ENCODE measurements at places on chromosomes 7 and 10. TPM values are rescaled to one million over a fixed set of nuclear protein-coding genes. Genes with fewer than 3 reads are reported as not detected.

ODAD2 gene
- total RNA-seq: not detected

UNCX gene
- total RNA-seq: not detected

DNA sequence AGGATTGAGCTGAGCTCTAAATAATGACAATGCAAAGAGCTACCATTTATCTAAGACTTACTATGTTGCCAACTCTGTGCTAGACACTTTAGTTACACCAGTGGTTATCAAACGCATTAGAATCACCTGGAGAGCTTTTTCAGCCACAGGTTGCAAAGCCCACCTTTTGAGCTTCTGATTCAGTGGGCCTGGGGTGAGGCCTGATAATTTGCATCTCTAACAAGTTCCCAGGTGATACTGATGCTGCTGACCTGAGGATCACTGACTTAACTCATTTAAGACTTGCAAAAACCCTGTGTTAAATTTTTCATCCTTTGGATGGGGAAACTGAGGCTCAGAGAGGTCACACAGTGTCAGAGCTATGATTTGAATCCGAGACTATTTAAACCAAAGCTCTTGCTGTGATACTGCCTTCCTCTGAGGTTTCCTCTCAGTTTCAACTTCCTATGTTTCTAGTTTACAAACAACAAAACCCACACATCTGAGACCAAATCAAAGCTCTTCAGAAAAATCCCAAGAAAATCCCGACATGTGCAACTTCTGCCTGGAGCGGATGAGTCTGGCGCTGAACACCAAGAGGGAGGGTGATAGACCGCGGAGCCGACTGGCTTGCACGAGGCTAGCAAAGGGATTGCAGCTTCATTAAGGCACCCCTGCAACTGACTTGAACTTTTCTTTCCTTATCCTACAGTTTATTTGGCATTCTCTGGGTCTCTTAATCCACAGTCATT, 124.9 kb downstream of the CYP26A1 start:
- no peaks in the 10 kb centered on the region for H3K27me3 ChIP-seq
- DNase-seq: no peak
- no peak overlapping the region for H3K4me3 ChIP-seq
- H3K4me1 ChIP-seq: no peaks in the 10 kb centered on the region

COL28A1 gene
- 0.84 TPM for total RNA-seq

- peaks cover 16% of the 10 kb centered on the region for H3K4me1 ChIP-seq
- no peak overlapping the region for H3K27ac ChIP-seq
- DNase-seq: peak; percentile 67
- no peaks in the 10 kb centered on the region for H3K36me3 ChIP-seq
These were observed 358.4 kb downstream of the KCNMA1 start for GRCh38 chr10:77279207-77279606.

TFAM gene
- total RNA-seq: 33.8 TPM

DNA sequence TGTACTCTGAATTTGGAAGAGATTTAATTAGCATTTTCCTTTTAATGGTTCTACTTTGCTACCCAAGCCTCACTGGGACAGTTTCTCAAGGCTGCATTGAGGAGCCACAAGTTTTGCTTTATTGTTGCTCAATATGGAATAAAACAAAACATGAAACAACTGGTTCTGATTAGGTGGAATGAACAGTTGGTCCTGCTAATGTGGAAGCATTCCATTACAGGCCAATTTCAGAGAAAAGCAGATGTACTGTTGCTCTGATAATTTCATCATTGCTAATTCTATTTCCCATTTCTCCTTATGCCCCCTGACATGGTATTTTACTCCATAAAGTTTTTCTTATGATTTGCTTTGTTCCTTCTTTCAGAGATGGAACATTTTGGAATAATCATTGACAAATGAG, 66.0 kb upstream of the PAPSS2 start:
- no peaks in the 10 kb centered on the region for H3K4me1 ChIP-seq
- no peak overlapping the region for H3K4me3 ChIP-seq
- no peak overlapping the region for H3K27ac ChIP-seq
- H3K27me3 ChIP-seq: no peaks in the 10 kb centered on the region
- no peaks in the 10 kb centered on the region for H3K36me3 ChIP-seq

DNA sequence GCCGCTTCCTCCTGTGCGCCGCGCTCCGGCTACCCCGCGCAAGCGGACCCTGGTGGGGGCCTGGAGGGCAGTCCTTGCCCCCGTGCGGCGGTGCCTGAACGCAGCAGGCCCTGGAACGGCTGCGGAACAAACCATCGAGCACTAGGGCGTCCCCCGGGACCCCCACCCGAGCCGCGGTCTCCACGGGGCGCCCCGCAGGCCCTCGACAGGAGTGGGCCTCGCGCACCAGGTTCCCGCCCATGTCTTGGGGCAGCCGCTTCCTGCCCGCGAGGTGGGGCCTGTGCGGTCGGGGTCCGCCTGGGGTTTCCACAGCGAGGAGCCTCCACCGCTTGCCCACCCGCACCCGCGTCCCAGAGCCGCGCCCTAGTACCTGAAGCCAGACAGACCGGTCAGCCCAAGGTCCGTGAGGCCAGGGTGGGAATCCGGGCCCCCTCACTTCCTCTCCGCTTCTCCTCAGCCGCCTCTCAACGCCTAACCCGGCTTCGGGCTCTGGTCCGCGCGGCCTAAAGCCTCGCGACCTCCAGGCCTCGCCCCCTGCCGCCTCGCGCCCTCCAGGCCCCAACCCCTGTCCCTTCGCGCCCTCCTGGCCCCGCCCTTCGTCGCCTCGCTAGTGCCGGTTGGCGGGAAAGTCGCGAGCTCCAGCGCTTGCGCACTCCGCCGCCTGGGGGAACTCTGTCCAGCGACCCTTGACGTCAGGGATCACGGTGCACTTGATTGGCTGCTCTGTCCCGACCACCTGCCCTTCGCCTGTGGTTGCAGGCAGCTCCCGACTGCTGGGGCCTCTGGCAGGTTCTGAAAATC, 7.0 kb upstream of the GBX1 start:
- H3K27ac ChIP-seq: no peak overlapping the region
- DNase-seq: peak; percentile 56
- no peaks in the 10 kb centered on the region for H3K27me3 ChIP-seq
- no peaks in the 10 kb centered on the region for H3K36me3 ChIP-seq

DNA sequence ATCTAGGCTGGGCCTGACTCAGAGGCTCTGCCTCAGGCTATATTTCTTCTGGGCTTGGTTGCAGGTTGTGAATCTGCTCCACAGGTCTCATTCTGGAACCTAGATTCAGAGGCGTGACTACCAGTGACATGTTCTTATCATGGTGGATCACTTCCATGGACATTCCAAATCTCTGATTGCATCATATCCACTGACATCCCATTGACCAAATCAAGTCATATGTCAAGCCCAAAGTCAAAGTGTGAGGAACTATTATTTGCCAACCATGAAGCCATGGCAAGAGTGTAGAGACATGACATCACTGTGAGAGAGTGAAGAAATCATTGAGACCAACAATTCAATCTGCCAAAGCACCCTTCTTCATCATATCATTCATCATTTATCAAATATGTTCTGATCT, 11.9 kb upstream of the ODAD2 start:
- no peaks in the 10 kb centered on the region for H3K36me3 ChIP-seq
- H3K27ac ChIP-seq: no peak overlapping the region
- no peak for DNase-seq
- no peaks in the 10 kb centered on the region for H3K4me1 ChIP-seq
- no peak overlapping the region for H3K4me3 ChIP-seq

OR2A1 gene
- not detected for total RNA-seq

ABCB1 gene
- 81.4 TPM for total RNA-seq

DNA sequence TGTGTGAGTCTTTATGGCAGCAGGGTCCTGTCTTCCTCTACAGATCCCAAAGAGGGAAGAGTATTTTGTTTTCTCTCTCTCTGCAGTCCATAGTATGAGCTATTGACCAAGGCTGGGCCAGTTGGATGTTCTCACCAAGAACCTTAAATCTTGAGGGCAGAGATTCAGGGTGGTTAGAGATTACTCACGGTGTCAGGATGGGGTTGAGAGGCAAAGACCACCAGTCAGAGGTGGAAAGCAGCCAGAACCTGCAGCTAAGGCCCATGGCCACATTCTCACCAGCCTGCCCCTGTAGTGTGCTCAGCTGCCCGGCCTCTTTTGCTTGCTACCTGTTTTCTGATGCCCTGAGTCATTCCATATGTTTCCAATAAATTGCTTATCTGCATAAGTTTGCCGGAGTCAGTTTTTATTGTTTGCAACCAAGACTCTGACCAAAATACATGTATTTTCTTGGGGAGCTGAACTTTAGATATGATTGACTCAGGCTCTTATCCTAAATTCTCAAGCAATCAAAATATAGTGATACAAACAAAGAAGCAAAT, 67.0 kb downstream of the MAP3K8 start:
- H3K27me3 ChIP-seq: no peaks in the 10 kb centered on the region
- H3K27ac ChIP-seq: peak overlapping the region; percentile 90
- no peak for DNase-seq
- H3K4me3 ChIP-seq: no peak overlapping the region
- H3K36me3 ChIP-seq: no peaks in the 10 kb centered on the region

- H3K27ac ChIP-seq: no peak overlapping the region
- H3K4me1 ChIP-seq: peaks cover 4% of the 10 kb centered on the region
- no peaks in the 10 kb centered on the region for H3K27me3 ChIP-seq
- no peak overlapping the region for H3K4me3 ChIP-seq
These were observed 26.7 kb downstream of the SHH start for GRCh38 chr7:155785536-155785935.

GRCh38 chr7:44325201-44325671, at the start of gene CAMK2B:
TSS of gene CAMK2B (minus strand) at chr7:44325594. CDS start at chr7:44325421, 173 bp downstream.
- no peaks in the 10 kb centered on the region for H3K36me3 ChIP-seq
- no peak within 1 kb of the TSS for H3K4me3 ChIP-seq
- H3K4me1 ChIP-seq: no peaks in the 10 kb centered on the region
- DNase-seq: no peak

- H3K27ac ChIP-seq: peak overlapping the region; percentile 78
- H3K27me3 ChIP-seq: no peaks in the 10 kb centered on the region
- peak; percentile 62 for DNase-seq
- H3K4me3 ChIP-seq: no peak overlapping the region
- H3K4me1 ChIP-seq: peaks cover 46% of the 10 kb centered on the region
- H3K36me3 ChIP-seq: no peaks in the 10 kb centered on the region
These were observed 67.5 kb downstream of the ATXN7L1 start for GRCh38 chr7:105808703-105809590.

SYNPO2L gene
- total RNA-seq: not detected

DNA sequence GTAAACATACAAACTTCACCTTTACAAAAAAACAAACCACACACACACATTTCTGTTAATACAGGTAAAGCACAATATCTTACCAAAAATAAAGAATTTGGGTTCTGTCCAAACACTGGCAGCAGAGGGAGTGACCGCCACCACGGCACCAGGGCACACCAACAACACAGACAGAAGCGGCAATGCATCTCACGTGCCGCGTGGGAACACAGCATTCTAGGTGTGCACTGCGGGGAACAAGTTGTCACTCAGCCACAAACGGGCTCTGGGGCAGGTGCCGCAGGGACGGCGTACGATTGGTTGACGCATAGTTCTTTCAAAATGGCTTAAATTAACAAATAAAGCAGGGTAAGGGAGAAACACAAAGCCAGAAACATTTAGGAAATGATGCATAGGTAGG, 22.3 kb downstream of the PDGFA start:
- H3K27ac ChIP-seq: no peak overlapping the region
- no peak for DNase-seq
- H3K4me1 ChIP-seq: no peaks in the 10 kb centered on the region
- no peaks in the 10 kb centered on the region for H3K36me3 ChIP-seq
- no peaks in the 10 kb centered on the region for H3K27me3 ChIP-seq
- no peak overlapping the region for H3K4me3 ChIP-seq

PSPH gene
- 2.8 TPM for total RNA-seq

DNA sequence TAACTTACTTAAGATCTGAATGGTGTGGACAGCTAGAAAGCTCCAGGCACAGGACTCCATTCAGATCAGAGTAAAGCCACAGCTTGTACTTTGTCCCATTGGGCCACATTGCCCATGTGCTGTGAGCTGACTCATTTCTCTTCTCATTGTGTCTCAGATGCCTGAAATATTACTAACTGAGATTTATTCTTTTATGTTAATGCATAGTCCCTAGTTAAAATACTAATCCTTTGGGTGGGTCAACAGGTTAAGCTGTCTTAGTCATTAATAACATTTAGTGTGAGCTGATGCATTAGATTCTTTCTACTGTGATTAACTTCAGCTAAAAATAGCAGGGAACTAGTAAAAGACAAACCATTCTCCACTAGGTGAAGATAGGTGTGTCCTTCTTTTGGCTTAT, 104.7 kb upstream of the ARMC3 start:
- H3K4me3 ChIP-seq: no peak overlapping the region
- no peaks in the 10 kb centered on the region for H3K27me3 ChIP-seq
- no peaks in the 10 kb centered on the region for H3K4me1 ChIP-seq
- DNase-seq: no peak
- H3K27ac ChIP-seq: no peak overlapping the region

DNA sequence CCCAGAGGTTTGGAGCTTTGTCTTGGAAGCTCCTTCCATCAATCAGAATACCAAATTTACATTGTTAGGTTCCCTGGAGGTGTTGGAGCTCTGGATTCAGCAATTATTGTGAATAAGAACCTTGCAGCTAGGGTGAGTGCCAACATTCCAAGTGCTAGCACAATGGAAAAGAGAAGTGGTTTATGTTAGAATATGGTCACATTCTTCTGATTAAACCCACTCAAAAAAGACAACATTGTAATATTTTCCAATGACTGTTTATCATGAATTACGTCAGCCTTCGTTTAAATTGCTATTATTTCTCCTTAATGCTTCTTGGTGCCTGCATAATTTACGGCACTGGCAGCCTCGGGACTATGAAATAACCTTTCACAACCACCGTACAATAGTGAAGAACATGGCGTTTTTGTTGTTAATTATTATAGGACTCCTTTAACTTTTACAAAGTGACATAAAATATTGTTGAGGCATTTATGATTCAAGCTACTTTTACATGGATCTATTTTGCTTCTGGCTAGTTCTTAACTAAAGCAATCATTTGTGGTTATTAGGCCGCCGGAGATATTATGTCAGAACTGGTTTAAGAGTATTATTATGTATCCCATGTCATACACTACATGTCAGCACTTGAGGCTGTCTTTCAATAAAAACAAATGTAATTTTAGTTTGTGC, 117.7 kb downstream of the ARID5B start:
- no peaks in the 10 kb centered on the region for H3K36me3 ChIP-seq
- peak overlapping the region; percentile 83 for H3K27ac ChIP-seq
- H3K4me1 ChIP-seq: no peaks in the 10 kb centered on the region
- no peak for DNase-seq
- H3K4me3 ChIP-seq: no peak overlapping the region

GRCh38 chr7:2611401-2611800, 20.4 kb upstream of the TTYH3 start:
- no peak overlapping the region for H3K4me3 ChIP-seq
- no peaks in the 10 kb centered on the region for H3K27me3 ChIP-seq
- H3K36me3 ChIP-seq: no peaks in the 10 kb centered on the region
- DNase-seq: no peak
- H3K27ac ChIP-seq: no peak overlapping the region
- peaks cover 19% of the 10 kb centered on the region for H3K4me1 ChIP-seq

DNA sequence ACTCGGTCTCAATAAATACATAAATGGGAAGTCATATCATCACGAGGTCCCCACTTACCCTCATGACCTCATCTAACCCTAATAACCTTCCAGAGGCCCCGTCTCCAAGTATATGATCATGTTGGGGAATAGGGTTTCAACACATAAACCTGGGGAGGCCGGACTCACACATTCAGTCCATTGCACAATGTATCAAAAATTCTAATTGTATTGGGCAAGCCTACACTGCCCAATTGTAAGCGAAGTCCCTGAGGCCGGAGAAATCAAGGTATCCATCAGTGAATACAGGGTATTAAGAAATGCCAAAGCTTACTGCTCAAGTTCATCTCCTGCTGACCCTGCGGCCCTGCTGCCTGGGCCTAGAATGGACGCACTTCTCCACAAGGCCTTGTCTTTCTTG, 69.6 kb downstream of the PARP12 start:
- no peaks in the 10 kb centered on the region for H3K27me3 ChIP-seq
- DNase-seq: no peak
- no peak overlapping the region for H3K4me3 ChIP-seq
- no peaks in the 10 kb centered on the region for H3K4me1 ChIP-seq
- no peaks in the 10 kb centered on the region for H3K36me3 ChIP-seq
